Left ventricle myocardium superior (tissue), 1 donor: ENCODE measurements at places on chromosomes 6 and 20.

GRCh38 chr6:156994215-156995076 is 217.3 kb downstream of the ARID1B start:
- peak; percentile 56 for DNase-seq

- DNase-seq = peak; percentile 11
These were observed 85.6 kb downstream of the MRPL14 start for GRCh38 chr6:44041461-44042260.

- DNase-seq = no peak
These were observed 114.4 kb upstream of the COL21A1 start for GRCh38 chr6:56361812-56362211.

- no peak for DNase-seq
These were observed 78.4 kb upstream of the HS3ST5 start for GRCh38 chr6:114421199-114421598.

DNA sequence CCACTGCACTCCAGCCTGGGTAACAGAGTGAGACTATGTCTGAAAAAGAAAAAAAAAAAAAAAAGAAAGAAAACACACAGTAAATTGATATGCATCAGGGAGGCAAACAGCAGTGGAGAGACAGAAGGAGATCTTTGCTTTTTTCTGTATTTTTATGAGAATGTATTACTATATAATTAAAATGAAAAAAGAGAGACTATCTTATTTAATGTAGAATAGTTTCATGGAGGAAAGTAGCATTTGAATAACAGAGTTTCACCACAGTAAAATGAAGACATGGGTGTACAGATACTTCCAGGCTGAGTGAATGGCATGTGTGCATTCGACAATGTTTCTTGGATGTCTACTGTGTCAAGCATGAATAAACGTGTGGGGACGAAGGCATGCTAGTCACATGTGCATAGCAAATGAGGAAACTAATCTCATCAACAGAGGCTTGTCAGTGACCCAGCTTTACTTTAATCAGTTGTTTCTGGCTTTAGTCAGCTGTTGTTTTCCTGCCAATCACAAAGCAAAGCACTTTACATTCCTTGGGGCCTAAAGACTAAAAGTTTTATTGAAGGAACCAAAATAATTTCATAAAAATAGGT is 55.5 kb upstream of the ARMH2 start:
- DNase-seq = no peak

GRCh38 chr6:107062691-107063090 is 34.7 kb downstream of the MTRES1 start:
- no peak for DNase-seq

DNA sequence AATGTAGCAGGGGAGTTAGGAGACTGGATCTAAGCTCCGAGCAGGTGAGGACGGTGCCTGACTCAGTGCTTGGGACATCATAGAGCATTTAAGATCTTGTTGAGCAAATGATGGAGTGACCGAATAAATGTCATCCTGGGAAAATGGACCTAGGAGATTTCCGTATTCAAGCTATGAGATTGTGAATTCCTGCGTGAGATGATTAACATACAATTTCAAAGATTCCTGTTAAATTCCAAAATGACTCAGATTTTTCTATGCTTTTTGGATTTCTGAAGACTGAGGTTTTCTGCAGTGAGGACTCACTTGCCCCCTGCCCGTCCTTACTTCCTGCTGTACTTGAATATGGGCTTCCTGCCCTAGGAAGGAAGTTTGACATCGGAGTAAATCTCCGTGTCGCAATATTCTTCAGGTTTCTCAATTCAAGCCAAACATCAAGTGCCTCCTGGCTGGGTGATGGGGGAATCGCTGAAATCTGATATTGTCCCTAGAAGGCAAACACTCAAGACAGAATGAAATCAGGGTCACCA is 5.2 kb downstream of the SYTL3 start:
- DNase-seq = no peak

GRCh38 chr6:146553377-146554135 is 9.9 kb downstream of the RAB32 start:
- DNase-seq = no peak

GRCh38 chr6:170545405-170545804 is 7.7 kb downstream of the PSMB1 start:
- DNase-seq = no peak

DNA sequence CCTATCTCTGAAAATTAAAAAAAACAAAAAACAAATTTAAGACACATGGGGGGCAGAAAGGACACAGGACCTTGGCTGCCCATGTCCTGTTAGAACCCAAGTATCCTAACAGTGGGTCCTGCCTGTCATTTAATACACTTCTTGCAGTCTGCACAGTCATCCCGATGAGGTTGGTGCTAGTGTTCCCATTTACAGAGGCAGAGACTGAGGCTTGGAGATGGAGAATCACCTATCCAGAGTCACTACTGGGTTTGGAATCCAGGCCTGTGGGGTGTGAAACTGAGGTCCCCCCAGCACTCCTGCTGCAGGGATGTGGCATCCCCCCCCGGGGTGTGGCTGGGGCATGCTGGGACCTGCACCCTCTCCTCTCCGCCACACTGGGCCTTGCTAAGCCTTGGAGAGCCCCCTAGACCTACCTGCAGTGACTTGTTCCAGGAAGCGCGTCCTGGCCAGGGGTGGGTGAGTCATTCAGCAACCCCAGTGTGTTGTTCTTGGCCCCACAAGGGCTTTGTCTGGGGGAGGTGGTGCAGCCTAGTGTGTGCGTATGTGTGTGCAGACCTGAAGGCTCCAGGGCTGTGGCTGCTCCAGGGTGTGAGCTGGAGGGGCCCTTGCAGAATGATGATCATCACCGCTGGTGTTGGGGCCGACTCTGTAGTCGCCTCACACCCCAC is 49.7 kb downstream of the BCAS4 start:
- no peak for DNase-seq

DNA sequence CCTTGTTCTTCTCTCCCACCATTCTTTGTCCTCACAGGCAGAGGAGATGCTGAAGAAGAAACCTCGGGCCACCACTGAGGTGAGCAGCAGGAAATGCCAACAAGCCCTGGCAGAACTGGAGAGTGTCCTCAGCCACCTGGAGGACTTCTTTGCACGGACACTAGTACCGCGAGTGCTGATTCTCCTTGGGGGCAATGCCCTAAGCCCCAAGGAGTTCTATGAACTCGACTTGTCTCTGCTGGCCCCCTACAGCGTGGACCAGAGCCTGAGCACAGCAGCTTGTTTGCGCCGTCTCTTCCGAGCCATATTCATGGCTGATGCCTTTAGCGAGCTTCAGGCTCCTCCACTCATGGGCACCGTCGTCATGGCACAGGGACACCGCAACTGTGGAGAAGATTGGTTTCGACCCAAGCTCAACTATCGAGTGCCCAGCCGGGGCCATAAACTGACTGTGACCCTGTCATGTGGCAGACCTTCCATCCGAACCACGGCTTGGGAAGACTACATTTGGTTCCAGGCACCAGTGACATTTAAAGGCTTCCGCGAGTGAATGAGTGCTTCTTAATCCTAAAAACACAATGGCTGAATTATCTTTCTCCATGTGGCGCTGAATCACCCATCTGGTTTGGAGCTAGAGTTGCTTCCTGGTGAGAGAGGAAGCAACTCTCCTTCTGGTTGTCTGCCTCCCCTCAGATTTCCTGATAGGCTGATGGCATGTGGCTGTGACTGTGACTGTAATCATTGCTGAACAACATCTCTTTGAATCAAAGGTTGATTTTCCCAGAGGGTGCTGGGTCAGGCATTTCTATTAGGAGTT is 4.6 kb downstream of the MAD2L1BP start:
- DNase-seq = no peak

DNA sequence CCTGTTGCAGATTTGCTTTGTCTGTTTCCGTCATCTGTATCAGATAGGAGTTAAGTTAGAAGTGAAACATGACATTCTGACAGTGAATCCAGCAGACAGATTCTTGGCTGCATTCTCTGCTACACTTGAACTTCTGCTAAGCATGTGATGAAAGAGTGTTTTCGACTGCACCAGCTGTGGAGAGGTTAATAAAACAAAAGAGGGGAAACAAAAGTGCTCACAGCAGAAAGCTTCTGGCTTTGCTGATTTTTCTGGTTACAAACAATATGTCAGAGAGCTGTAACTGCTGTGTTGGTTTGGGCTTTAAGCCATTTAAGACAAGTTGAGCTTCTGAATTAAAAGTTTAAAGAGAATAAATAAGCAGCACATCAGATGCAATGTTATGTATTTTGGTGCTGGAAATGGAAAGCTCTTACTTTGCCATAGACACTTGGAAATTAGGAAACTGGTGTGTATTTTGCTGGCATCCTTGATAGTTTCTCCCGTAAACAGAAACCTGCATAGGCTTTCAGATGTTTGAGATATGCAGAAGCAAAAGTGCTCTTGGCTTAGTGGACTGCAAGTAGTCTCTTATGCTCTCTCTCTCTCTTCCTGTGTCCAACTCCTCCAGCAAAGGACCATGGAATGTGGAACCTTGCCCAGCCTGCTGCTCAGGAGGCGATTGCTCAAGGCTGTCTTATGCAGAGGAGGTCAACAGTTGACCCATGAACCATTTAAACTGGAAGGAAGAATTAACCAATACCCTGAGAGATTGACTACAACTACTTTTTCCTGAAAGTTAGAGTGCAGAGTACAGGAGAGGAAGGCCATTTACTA is 104.9 kb downstream of the RPS12 start:
- DNase-seq = peak; percentile 73

GRCh38 chr20:48716541-48716940 is 111.3 kb downstream of the PREX1 start:
- DNase-seq = no peak

- DNase-seq = peak; percentile 81
These were observed 176.0 kb downstream of the MRPL14 start for GRCh38 chr6:43951063-43951755.

DNA sequence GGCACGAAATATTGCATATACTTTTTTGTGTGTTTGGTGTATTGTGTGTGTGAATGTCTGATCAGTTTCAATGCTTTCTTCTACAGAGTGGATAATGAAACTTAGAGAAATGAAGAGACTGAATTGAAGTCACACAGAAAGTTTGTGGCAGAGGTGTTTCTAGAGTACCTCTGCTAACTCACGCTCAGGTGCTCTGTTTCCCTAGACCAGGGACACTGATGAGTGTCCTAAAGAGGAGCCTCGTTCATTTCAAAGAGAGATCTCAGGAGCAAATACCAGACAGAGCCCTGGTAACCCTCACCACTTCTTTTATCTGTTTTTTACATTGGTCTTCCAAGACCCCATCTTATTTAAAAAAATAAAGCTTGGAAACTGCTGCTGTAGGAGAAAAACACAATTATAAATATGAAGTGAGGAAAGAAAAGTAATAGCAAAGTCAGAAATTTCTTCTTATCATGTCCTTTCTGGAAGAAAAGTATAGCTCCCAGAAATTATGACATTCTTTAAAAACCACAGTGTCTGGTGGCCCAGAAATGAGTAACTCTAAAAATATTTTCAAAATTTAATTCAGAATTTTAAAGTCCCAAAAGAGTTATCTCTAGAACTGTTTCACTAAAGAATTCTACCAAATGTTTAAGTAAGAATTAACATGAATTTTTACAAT is 720.6 kb downstream of the RFPL4B start:
- no peak for DNase-seq

GRCh38 chr6:109790131-109790530 is 99.0 kb downstream of the FIG4 start:
- no peak for DNase-seq

GRCh38 chr20:58639182-58640146 is 11.6 kb upstream of the STX16 start:
- DNase-seq = no peak

DNA sequence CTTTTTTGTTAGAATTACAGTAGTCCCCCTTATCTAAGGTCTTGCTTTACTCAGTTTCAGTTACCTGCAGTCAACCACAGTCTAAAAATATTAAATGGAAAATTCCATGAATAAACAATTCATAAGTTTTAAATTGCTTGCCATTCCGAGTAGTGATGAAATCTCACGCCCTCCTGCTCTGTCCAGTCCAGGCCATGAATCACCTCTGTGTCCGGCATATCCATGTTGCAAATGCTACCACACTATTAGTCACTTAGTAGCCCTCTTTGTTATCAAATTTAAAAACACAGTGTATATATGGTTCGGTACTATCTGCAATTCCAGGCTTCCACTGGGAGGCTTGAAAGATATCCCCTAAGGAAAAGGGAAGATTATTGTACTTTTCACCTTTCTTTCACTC is 164.6 kb upstream of the FAM83B start:
- no peak for DNase-seq

GRCh38 chr6:100460650-100461204 is 4.0 kb downstream of the SIM1 start:
- DNase-seq = no peak

- DNase-seq = no peak
These were observed 225.6 kb downstream of the ARID1B start for GRCh38 chr6:157002774-157003173.

- no peak for DNase-seq
These were observed 11.2 kb upstream of the IP6K3 start for GRCh38 chr6:33757906-33758305.

GRCh38 chr6:108989700-108990099 is 104.9 kb downstream of the SESN1 start:
- DNase-seq = no peak
